ENCODE measurements at places on chromosomes 2 and 18. TPM values are rescaled to one million over a fixed set of nuclear protein-coding genes. Genes with fewer than 3 reads are reported as not detected.

DNA sequence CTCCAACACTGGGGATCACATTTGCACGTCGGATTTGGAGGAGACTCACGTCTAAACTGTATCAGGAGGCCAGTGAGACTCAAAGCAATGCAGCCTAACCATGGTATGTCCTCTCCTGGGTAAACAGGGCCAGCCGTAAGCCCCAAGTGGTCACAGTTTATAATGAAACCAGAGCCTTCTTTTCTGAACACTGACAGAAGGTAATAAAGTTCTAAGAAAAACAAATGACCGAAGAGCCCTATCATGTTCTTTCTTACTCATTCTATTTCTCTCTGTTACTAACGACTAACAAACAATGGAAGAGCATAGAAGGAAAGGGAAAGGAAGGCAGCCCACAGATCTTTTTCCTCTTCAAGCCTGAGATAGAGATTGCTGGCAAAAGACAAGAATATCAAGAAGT lies 796.8 kb upstream of the SOX11 start:
- H3K4me3 ChIP-seq: no peak overlapping the region
- no peaks in the 10 kb centered on the region for H3K4me1 ChIP-seq
- no peak overlapping the region for H3K27ac ChIP-seq
- H3K36me3 ChIP-seq: no peaks in the 10 kb centered on the region
- no peaks in the 10 kb centered on the region for H3K27me3 ChIP-seq
- DNase-seq: no peak

GRCh38 chr2:7057865-7058400 lies 140.7 kb downstream of the RNF144A start:
- H3K4me3 ChIP-seq: no peak overlapping the region
- no peak for DNase-seq
- no peak overlapping the region for H3K27ac ChIP-seq
- no peaks in the 10 kb centered on the region for H3K27me3 ChIP-seq

PCARE gene
- total RNA-seq: not detected

DNA sequence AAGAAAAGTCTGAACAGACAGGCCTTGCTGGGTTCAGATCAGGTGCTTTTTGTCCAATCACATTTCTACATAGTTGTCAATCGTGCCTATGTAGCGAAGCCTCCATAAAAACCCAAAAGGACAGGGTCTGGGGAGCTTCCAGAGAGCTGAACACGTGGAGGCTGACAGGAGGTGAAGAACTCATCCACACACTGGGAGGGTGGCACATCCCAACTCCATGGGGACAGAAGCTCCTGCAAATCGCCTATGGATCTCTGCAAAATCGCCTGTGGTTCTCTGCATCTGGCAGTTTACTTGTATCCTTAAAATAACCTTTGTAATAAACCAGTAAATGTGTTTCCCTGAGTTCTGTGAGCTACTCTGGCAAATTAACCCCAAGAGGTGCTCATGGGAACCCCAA lies 12.4 kb downstream of the ALPK2 start:
- no peaks in the 10 kb centered on the region for H3K27me3 ChIP-seq
- H3K27ac ChIP-seq: no peak overlapping the region
- no peaks in the 10 kb centered on the region for H3K36me3 ChIP-seq
- peaks cover 12% of the 10 kb centered on the region for H3K4me1 ChIP-seq
- no peak for DNase-seq

TXNDC2 gene
- 0.12 TPM for total RNA-seq

C2orf81 gene
- 6.5 TPM for total RNA-seq

DNA sequence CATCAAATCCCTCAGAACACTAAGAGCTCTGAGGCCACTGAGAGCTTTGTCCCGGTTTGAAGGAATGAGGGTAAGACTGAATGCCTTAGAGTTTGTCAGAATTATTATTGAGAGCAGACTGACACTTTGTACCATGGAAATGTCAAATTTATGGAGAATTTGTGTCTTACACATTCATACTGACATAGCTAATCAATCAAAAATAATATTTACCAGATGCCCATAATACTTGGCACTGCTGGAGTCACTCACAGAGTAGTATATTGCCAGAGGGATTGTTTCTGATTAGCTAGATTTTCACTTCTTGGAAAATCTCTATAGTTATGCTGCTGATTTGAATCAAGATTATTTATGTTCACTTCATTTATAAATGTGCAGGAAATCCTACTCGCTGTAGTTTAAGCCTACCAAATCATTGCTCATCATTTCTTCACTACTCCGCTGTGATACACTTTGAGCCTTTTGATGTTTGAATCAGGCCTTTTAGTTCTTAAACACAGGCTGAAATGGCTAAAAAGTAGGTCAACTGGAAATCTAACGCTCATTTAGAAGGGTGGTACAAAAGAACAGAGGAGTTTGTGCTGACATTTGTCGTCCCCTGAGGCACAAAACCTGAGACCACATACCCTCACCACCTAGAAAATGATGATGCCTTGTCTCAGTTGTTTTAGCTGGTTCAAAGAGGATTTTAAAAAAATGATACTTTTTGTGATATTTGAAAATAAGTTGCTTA lies 96.1 kb upstream of the CSRNP3 start:
- H3K27ac ChIP-seq: no peak overlapping the region
- H3K27me3 ChIP-seq: 0 out of 2 replicates have a peak, but pooled peaks cover 7% of the 10 kb centered on the region
- no peak for DNase-seq
- H3K36me3 ChIP-seq: no peaks in the 10 kb centered on the region
- H3K4me1 ChIP-seq: no peaks in the 10 kb centered on the region

- H3K4me1 ChIP-seq: peaks cover 12% of the 10 kb centered on the region
- H3K4me3 ChIP-seq: no peak overlapping the region
- H3K27me3 ChIP-seq: no peaks in the 10 kb centered on the region
- no peak for DNase-seq
- H3K36me3 ChIP-seq: no peaks in the 10 kb centered on the region
These were observed 171.6 kb downstream of the VAPA start for GRCh38 chr18:10085416-10085815.

DNA sequence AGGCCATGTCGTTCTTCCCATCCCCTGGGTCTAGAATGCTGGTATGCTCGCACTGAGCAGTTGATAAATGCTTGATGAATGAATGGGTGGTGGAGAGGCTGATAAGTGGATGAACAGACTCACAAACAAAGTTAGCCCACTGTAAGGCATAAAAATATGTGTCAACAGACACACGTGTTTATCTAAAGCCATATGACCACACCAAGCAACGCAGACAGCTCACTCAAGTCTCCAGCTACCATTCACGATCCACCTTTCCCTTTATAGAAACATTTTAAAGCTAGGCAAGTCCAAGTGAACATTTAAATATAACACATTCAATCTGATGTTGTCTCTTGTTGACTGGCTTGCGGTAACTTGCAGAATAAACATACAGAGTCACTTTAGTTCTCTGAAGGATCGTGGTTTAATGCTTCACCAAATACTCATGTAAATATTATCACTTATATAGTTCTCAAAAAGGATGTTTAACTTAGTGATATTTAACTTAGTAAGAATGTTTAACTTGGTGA lies 105.5 kb downstream of the NOL10 start:
- H3K4me3 ChIP-seq: no peak overlapping the region
- H3K36me3 ChIP-seq: peaks cover 11% of the 10 kb centered on the region
- no peak overlapping the region for H3K27ac ChIP-seq
- no peak for DNase-seq

DNA sequence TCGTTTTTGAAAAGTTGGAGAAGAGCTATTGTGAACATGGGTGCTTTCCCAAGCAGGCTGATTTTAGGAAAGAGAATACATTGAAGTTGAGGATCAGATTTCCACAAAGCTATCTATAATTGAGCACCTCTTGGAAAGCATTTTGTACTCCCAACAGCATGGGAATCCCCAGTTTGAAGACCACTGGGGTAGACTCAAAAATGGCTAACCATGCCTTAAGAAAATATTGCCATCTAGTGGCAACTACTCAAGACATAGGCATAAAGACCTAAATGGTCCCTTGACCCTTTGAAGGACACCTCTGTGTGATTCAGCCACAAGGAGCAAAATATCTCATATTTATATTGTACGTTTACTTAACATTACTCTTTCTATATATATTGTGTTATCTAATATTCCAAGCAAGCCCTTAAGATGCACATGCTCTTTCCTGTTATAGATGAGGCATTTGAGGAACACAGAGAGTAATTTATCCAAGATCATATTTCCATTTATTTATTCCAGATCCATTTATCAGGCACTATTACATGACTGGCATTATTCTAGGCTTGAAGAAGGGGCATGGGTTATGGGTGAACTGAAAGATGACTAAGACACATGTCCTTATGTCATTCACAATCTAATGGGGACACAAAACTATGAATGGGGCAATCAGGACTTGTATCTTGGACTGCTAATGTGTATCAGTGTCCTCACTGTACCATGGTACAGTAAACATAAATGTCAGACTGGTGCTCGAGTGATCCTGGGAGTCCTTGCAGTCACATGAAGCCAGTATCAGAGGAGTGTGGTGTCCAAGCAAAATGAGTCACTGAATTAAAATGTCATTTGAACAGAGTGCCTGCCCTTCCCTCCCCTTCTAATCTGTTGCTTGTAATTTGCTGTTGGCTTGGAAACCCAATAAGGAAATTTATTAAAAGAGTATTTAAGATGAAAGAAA lies 121.0 kb upstream of the XPO1 start:
- DNase-seq: peak; percentile 60
- H3K36me3 ChIP-seq: no peaks in the 10 kb centered on the region
- peaks cover 6% of the 10 kb centered on the region for H3K4me1 ChIP-seq
- no peaks in the 10 kb centered on the region for H3K27me3 ChIP-seq

PIGN gene
- 12.2 TPM for total RNA-seq

DNA sequence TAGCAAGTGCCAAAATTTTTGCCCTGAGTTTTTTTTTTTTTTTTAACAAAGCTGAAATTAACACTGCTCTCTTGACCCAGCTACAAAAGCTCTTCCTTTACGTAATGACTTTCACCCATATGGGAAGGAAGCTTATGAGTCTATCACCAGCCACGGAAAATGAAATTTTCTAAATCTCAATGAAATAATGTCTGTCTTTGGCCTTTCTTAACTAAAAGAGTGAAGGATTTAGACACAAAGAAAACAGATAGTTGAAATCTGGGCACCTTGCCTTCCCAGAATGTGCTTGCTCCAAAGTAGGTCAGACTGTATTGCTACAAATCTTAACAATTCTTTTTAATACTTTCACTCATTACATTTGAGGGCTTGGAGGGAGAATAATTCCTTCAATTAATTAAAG lies 180.8 kb upstream of the MGAT5 start:
- no peaks in the 10 kb centered on the region for H3K36me3 ChIP-seq
- no peak overlapping the region for H3K27ac ChIP-seq
- H3K4me1 ChIP-seq: no peaks in the 10 kb centered on the region
- no peak for DNase-seq
- H3K27me3 ChIP-seq: peaks cover 9% of the 10 kb centered on the region

NDC80 gene
- total RNA-seq: 46.0 TPM

DNA sequence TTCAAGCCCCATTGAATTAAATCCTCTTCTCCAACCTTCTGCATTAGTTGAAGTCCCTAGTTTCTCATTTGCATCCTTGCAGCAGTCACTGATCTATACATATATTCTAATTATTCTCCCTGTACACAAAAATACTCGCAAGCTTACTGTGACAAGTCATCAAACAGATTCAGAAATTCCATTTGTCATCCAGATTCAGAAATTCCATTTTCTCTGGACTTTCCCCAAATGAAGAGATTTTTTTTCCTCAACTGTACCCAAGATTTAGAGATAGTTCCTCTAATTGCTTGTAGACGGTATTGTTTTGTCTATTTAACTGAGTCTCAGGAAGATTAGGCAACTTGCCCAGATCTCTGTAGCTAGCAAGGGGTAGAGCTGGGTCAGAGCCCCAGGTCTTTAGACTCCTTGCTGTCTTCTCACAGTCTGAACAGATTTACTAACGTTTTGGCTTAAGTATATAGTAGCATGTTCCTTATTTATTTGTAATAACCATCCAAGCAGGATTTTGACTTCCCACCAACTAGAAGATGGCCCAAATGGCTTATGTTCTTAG lies 34.2 kb downstream of the RAB12 start:
- no peaks in the 10 kb centered on the region for H3K27me3 ChIP-seq
- no peak overlapping the region for H3K4me3 ChIP-seq
- no peaks in the 10 kb centered on the region for H3K4me1 ChIP-seq

DNA sequence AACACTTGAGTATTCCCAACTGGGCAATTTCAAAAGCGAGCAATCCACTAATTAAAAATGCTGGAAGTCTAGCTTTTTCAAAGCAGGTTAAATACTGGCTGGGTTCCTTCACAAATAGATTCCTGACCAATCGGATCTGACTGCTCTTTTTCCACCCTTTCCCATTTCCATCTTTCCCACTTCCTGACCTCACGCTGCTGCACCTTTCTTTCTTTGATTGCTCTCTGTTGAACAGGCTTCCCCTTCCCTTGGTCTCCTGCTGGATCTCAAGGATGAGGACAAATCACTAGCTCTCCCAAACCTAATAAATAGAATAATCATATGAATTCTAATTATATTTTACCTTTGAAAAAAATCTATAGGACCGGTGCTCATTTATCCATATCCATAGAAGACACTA lies 121.2 kb downstream of the TCF4 start:
- no peak overlapping the region for H3K4me3 ChIP-seq
- H3K4me1 ChIP-seq: no peaks in the 10 kb centered on the region
- no peak overlapping the region for H3K27ac ChIP-seq
- no peaks in the 10 kb centered on the region for H3K36me3 ChIP-seq
- DNase-seq: no peak

DNA sequence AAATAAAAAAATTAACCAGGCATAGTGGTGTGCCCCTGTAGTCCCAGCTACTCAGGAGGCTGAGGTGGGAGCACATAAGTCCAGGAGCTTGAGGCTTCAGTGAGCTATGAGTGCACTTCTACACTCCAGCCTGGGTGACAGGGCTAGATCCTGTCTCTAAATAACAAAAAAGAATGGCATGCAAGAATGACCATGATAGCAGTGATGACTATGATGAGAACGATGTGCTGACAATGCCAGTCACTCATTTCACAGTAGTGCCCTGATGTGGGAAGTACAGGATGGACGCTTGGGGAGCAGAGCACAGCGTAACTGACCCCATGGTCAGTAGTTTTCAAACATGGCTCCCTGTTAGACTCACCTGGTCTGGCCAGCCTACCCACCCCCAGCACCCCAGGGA lies 139.1 kb downstream of the VAPA start:
- no peak for DNase-seq
- H3K27me3 ChIP-seq: peaks cover 7% of the 10 kb centered on the region
- no peak overlapping the region for H3K27ac ChIP-seq
- no peaks in the 10 kb centered on the region for H3K36me3 ChIP-seq
- H3K4me3 ChIP-seq: no peak overlapping the region

- no peak overlapping the region for H3K27ac ChIP-seq
- H3K27me3 ChIP-seq: no peaks in the 10 kb centered on the region
- no peak for DNase-seq
These were observed 125.4 kb upstream of the RNF152 start for GRCh38 chr18:62018034-62018758.

CCDC68 gene
- 6.6 TPM for total RNA-seq

LRP2 gene
- 0.20 TPM for total RNA-seq

STEAP3 gene
- 32.3 TPM for total RNA-seq

GKN2 gene
- total RNA-seq: not detected

DOK6 gene
- not detected for total RNA-seq

GALNT3 gene
- total RNA-seq: 9.8 TPM
